ENCODE measurements at places on chromosomes 1 and 21.

GRCh38 chr1:234186037-234186688 is 187.1 kb upstream of the COA6 start:
- DNase-seq = no peak

DNA sequence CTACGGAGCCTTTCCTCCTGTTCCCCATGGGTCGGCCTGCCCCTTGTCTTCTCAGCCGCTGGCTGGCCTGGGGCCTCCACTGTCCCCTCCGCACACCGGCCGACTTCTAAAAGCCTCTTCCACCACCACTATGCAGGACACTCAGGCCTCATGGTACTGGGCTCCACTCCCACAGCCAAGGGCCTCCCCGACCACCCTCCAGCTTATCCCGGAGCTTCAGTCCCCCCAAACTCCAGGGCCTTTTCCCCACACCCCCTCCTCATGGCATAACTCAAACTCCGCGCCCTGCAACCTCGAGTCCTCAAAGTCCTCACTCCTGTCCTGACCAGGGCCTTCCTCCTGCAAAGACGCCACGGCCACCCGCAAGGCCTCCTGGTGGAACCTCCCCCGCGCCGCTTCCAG is 2.0 kb downstream of the LRRC41 start:
- DNase-seq = no peak

- DNase-seq = no peak
Observed at GRCh38 chr1:71792264-71792663, 490.1 kb downstream of the NEGR1 start.

- DNase-seq = peak; percentile 35
Observed at GRCh38 chr1:84434801-84435549, 36.7 kb downstream of the DNASE2B start.

- no peak for DNase-seq
Observed at GRCh38 chr1:244788493-244789275, 46.8 kb upstream of the COX20 start.

DNA sequence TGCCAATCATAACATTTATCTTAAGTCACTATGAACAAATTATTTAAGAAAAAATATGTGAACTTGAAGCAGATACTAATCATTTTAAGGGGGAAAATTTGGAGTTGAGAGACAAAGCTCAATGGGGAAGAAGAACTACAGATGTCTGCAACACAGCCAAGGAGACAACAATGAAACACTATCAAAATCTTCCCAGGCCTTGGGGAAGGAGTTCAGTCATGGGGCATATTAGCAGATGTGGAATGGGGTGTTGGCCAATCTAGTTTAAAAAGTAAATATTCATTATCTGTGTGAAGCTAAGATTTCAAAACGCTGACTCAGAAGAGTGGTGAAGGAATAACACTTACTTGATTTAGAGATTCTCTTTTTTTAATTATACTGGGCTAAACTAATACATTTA is 671.6 kb upstream of the ZP4 start:
- DNase-seq = peak; percentile 47

DNA sequence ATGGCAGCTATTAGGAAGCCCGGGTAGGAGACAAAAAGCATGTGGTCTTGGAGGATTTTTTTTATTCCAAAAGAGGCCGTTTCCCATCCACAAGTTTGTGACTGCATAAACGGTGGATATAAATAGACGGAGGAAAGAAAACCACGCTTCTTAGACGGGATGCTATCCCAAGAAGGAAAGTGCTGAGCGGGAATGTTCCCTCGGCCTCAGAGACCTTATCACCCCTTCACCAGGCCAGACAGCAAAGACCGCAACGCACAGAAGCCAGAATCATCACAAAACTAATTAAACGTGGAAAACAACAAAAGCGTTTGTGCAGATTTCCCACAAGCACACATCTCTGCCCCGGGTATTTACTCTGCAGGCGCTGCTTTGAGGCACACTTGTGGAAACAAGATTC is 43.2 kb downstream of the HLCS start:
- DNase-seq = no peak

Measured in cardiac fibroblast (primary cell).